ENCODE measurements at places on chromosomes 7 and 10.
A peak's percentile ranks its signal among the peaks of the same experiment; 100 is the strongest.

- no peak for DNase-seq
Observed at GRCh38 chr10:30811276-30812017, 181.9 kb upstream of the LYZL2 start.

DNA sequence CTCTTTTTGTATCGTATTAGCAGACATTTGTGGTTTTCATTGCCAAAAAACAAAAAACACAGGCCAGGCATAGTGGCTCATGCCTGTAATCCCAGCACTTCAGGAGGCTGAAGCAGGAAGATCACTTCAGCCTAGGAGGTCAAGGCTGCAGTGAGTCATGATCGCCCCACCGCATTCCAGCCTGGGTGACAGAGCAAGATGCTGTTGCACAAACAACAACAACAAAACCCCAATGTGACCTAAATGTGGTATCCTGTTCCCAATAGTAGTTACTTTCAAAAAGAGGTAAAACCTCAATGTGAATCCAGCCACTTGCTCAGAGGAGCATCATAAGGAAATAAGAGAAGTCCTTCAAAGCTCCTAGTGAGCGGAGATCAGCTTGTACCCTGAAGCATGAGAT is 45.8 kb upstream of the SKAP2 start:
- peak; percentile 80 for DNase-seq

DNA sequence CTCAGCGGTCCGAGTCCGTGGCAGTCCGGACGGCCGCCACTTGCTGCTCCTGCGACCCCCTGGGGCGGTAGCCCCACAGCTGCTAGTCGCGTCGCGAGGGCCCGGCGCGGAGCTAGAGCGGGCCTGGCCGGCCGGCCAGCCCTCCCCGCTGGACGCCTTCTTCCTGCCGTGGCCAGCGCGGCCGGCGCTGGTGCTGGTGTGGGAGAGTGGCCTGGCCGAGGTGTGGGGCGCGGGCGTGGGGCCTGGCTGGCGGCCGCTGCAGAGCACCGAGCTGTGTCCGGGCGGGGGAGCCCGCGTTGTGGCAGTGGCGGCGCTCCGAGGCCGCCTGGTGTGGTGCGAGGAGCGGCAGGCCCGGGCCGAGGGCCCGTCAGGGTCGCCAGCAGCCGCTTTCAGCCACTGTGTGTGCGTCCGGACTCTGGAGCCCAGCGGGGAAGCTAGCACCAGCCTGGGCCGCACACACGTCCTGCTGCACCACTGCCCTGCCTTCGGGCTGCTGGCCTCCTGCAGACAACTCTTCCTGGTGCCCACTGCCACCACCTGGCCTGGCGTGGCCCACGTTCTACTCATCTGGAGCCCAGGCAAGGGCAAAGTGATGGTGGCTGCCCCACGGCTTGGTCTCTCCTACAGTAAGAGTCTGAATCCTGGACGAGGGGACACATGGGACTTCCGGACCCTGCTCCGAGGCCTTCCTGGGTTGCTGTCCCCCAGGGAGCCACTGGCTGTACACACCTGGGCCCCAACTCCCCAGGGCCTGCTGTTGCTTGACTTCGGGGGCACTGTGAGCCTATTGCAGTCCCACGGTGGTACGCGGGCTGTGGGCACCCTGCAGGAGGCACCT is 631 bp downstream of the HPS6 start:
- DNase-seq = no peak

- DNase-seq = no peak
Observed at GRCh38 chr7:33193308-33193864, 64.0 kb downstream of the BBS9 start.

DNA sequence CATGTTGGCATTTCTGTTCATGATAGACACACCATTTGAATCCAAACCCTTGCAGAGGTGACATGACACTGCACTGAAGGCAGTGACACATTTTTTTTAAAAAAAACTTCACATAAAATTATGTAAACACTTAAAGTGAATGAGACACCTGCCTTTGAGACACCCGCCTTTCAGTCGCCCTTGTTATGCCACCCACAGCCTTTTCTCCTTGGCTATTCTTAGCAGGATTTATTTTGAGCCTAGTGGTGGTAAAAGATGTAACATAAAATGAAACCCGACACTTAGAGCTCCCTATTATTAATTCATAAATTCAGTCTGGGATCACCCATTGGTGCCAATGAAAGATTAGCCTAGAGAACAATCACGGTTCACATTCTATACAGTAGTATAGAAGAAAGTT is 161.3 kb downstream of the DYNC1I1 start:
- no peak for DNase-seq

- no peak for DNase-seq
Observed at GRCh38 chr7:47885309-47885986, 62.8 kb downstream of the PKD1L1 start.

- DNase-seq = no peak
Observed at GRCh38 chr7:4198301-4198700, 483.8 kb upstream of the FOXK1 start.

GRCh38 chr10:123637326-123637880 is 28.8 kb upstream of the GPR26 start:
- peak; percentile 47 for DNase-seq

- no peak for DNase-seq
Observed at GRCh38 chr10:58747687-58748086, 235.0 kb downstream of the BICC1 start.

- DNase-seq = no peak
Observed at GRCh38 chr10:16857419-16857818, 40.2 kb upstream of the RSU1 start.

- no peak for DNase-seq
Observed at GRCh38 chr7:100894860-100895700, 608 bp downstream of the ACHE start.

DNA sequence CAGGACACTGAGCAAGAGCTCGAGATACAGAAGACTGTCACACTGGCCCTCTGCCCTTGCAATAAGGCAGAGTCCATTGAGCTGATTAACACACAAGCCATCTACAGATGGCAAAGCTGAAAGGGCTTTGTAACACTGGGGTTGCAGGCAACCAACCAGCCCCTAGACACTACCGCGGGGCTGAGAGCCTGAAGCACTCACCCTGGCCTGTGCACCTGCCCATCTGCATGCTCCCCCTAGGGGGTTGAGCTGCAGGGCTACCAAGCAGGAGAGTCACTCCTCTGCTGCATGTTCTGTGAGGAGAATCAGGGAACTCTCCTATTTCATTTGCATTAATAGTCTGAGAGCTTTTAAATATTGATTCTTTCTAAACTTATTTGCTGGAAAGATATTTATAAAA is 128.1 kb upstream of the VIPR2 start:
- DNase-seq = no peak

- DNase-seq = peak; percentile 87
Observed at GRCh38 chr10:13775786-13776775, 189.3 kb downstream of the PRPF18 start.

DNA sequence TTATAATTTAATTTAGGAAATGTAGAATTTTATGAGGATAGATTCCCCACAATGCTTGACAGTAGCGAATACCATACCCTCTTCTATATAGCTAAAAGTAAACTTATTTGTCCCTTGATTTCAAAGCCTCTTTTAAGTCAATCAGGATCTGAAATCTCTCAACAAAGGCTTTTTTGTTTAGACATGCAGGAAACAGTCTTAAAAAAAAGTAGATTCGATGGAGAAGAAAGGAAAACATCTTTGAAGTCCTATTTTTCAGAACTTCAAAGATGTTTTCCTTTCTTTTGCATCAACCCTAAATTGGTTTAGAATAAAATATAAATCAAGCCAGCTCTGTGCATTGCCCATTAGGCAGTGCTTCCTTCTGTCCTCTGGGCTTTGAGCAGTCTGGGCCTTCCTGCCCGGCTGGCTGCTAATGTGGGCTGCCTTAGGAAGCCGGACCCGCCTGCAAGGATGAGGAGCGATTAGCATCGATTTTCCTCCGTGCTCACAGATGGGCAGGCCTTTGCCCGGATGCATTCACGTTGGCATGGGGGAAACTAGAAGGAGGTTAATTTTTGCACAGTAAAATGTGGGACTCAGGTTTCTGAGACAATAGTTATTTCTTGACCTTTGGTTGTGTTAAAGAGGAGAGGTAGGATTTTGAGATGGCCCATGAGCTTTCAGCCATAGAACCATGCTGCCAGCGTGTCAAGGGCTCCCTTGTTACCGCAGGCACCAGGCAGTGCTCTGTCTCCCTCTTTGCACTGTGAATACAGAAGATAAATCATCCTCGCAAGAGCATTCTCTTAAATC is 15.5 kb downstream of the MSRB2 start:
- DNase-seq = no peak

DNA sequence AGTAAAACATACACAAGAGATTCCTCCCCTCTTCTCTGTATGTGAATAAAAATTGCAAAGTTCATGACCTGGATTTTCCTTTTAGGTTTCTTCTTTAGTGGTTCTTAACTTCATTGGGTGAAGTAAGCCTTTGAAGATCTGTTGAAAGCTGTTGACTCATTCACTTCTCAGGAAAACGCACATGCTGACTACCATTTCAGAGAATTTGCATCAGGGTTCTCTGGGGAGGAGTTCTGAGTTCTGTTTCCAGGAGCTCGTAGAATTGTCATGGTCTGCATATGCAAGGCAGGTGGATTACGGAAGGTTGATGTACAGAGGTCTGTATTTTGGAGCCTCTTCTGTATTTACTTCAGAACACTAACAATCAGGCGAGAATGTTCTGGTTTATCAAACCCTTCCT is 962 bp upstream of the SLC26A4 start:
- DNase-seq = peak; percentile 74

DNA sequence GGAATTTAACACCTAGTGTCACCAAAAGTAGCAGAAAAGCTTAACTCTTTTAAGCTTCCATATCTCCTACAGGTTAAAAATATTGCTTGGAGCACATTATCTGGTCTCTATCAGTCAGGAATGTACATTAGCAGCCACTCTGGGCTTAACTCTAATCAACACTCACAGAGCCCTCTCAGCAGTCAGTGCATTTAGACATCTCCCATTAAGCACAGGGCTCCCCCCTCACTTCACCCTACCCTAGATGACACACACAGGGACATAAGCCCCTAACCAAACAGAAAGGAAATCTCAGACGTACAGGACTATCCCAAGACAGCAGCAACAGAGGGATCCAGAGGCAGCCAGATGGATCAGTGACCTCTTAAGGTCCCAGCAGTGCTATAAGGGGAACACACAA is 26.4 kb downstream of the FBXW4 start:
- no peak for DNase-seq

DNA sequence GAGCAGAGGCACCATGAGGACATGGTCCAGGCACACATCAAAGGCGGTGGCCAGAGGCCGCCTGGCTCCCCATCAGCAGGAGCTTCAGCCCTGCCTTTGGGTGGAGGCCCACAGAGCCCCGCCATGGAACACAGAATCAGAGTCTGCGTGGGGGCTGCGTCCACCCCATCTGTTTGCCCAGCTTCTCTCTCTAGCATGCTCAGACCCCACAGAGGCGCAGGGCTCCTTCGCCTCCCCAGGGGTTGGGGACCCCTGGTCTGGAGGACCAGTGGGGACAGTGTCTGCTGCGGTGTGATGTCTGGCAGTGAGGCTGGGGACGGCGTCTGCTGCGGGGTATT is 321.9 kb downstream of the PTPRN2 start:
- DNase-seq = no peak

DNA sequence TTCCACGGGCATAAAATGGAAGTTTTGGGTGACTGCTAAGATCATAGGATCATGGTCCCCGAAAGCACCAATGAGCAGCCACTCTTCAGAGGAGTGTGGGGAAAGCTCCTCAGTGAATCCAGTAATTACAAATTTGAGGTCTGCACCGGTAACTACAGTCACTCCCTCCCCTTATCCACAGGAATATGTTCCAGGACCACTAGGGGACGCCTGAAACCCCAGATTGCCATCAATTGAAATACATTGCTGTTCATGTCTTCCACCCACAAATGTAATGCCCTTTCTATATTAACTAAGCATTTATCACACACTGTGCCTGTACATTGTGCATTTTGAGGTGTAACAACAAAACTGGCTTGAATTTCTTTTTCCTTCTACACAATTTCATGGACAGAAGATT is 447.9 kb upstream of the PFKP start:
- no peak for DNase-seq

GRCh38 chr10:49656845-49657493 is 22.5 kb upstream of the C10orf53 start:
- peak; percentile 31 for DNase-seq

DNA sequence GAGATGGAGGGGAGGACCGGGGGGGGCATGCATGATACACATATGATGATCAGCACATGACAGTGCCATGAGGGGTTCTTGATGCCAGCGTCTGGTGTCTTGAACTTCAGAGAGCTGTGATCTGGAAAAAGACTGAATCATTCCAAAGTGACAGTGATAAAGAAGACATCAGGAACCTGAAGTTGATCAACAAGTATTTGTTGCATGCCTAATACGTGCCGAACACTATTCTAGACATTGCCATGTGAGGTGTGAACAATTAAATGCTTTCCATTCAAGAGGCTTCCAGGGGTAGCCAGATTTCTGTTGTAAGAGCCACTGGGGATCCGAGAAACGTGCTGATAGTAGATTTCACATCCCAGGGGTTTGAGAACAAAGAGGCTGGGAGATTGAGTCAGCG is 6.2 kb downstream of the MCM10 start:
- DNase-seq = no peak

DNA sequence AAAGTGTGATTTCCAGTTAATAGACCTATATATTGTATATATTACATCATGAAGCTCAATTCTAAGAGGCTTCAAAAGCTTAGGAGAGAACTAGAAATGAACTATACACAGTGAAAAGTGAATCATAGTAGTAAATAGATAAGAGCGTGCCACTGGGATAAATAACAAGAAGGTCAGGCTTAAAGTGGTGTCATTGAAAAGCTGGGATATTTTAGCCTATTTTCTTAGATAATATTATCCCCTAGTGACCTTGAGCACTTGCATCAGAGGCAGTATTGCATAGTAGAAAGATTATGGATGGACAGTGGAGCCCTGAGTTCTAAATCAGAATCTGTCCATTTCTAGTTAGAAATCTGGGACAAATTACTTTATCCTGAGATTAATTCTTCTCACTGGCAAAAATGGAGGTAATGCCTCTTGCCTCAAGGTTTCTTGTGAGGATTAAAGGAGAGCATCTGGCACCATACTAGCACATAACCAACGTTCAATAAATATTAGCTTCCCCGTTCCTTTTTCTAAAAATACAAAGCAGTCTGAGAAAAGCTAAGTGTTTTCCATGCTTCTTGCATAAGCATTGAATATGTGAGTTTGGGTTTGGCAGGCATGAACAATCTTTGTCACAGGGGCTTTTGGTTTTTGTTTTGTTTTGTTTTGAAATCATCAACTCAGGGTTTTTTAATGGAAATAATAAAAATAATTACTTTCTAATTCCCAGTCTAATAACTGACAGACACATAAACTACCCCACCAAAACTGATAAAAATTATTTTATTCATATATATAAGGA is 27.3 kb upstream of the MACC1 start:
- no peak for DNase-seq

DNA sequence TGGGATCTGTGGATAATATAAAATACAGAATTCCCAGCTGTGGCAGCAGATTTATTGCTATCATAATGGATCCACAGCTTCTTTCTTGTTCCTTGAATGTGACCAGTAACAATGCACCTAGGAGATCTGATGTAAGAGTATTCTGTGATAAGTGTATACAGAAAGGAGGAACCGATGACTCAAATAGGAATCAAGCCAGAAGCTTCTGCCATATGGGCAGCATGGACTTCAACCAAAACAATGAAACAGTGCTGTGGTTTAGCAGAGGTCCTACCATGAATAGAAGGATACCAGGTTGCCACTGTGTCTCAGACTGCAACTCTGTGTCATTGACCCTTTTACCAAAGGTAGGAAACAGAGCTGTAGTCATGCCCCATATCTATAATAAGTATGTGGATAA is 81.8 kb downstream of the PTPRZ1 start:
- peak; percentile 65 for DNase-seq

Measured in bronchial epithelial cell (primary cell).